Activated CD4-positive, alpha-beta T cell treated with anti-CD3 and anti-CD28 coated beads, Interleukin-2, amount 50 U/mL, for 24 hours (primary cell): ENCODE measurements at places on chromosomes 11 and 22.

- DNase-seq = no peak
Measured at GRCh38 chr22:48098921-48099245, 1336.4 kb downstream of the TBC1D22A start.

GRCh38 chr11:20112291-20113148 lies 47.8 kb downstream of the DBX1 start:
- DNase-seq = no peak

GRCh38 chr11:113952588-113952987 lies 22.3 kb upstream of the HTR3A start:
- DNase-seq = no peak

DNA sequence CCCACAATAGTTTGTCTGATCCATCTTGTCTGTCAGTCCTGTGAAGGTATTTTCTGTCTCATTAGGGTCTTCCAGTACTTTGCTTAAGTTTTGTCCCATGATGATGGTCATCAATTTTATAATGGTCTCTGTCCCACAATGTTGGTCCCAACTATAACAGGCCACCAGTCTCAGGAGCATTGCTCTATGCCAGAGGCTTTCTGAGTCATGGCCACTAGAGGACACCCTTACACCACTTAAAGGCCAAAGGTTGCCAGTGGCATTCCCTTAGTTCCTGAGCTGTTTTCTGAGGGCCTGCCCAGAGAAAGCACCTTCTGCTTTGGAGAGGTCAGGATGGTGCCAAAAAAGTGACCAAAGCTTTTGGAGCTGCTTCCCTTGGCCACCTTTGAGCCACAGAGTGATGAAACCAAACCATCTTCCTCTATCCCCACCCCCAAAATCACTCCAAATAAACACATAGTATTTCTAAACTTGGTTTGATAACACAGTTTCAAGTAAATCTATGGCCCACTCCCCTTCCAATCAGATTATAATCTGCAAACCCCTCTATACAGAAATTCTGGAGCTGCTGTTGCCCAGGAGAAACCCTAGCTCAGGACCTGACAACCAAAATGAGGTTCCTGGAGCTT lies 19.3 kb downstream of the EIF3F start:
- DNase-seq = peak; percentile 32

DNA sequence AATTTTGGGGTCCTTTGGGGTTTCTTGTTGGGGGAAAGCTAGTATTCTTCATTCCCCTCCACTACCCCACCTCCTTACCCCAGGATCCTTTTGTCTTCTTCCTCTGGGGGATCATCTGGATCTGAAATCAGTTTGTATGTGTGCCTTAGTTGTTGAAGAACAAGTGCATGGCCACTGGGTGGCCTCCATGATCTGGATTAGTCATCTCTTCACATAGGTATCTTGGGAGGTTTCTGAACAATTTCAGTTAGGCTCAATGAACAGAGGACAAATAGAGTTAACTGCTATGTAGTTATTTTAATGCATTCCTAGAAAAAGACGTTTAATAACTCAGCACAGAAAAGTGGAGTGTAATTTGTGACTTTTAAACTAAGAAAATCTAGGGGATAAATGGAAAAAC lies 7.1 kb upstream of the VWA5A start:
- DNase-seq = no peak
